ENCODE measurements at places on chromosomes 6 and 20.
A peak's percentile ranks its signal among the peaks of the same experiment; 100 is the strongest.

GRCh38 chr6:20286968-20287565, 74.8 kb upstream of the MBOAT1 start:
- no peak for DNase-seq

- DNase-seq, result no peak
Measured at GRCh38 chr20:11608736-11609135, 309.0 kb upstream of the BTBD3 start.

DNA sequence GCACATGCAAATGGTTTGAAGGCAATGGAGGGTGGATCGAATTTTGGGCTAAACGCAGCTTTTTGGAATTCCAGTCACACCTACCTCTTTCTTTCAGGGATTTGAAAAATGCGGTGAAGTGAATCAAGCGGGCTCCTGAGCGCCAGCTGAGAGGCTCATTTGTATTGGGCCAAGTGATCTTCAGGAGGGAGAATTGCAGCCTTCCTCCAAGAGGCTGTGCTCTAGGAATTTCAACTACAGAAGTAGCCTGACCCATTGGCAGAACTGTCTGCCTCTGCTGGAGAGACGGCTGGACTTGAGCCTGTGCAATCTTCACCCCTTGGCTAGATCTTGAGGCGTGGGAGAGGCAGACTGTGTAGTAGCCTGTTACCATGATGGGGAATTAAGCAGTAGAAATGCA, 5.7 kb upstream of the TIAM2 start:
- no peak for DNase-seq

GRCh38 chr6:10587656-10588406, 66.7 kb downstream of the GCNT2 start:
- no peak for DNase-seq

DNA sequence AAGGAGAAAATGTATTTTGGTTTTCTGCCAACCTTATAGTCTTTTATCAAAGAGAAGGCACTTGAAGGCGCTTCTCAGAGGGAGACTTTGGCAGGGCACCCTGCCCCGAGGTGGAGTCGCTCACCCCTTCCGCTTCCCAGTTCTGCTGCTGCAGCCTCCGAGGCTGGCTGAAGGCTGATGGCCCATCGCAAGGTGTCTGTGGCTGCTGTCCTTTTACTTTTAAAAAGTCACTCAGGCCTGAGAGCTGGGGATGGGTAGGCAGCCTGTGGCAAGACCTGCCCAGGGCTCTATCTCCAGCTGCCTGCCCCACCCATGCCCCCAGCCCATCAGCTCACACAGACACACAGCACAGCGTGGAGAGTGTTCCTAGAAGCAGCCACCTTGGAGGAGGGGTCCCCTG, 206.6 kb upstream of the CST7 start:
- DNase-seq, result no peak

DNA sequence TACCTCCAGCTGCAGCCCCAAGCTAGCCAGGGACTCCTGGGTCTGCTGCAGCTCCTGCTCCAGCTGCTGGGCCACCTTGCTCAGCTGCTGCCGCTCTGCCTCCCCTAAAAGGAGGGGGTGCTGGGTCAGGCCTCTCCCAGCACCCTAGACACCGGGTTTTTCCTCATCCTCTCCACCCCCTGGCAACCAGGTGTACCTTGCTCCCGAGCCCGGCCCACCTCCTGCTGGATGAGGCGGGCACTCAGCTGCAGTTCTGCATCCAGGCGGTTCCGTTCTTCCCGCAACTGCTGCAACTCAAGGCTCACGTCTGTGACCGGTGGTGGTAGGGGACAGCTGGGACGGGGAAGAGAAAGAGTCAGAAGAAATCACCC, 6.1 kb upstream of the PSORS1C2 start:
- no peak for DNase-seq

GRCh38 chr6:98590997-98591396, 243.4 kb upstream of the POU3F2 start:
- no peak for DNase-seq

GRCh38 chr6:131960371-131961133, 9.4 kb upstream of the CCN2 start:
- DNase-seq, result no peak

DNA sequence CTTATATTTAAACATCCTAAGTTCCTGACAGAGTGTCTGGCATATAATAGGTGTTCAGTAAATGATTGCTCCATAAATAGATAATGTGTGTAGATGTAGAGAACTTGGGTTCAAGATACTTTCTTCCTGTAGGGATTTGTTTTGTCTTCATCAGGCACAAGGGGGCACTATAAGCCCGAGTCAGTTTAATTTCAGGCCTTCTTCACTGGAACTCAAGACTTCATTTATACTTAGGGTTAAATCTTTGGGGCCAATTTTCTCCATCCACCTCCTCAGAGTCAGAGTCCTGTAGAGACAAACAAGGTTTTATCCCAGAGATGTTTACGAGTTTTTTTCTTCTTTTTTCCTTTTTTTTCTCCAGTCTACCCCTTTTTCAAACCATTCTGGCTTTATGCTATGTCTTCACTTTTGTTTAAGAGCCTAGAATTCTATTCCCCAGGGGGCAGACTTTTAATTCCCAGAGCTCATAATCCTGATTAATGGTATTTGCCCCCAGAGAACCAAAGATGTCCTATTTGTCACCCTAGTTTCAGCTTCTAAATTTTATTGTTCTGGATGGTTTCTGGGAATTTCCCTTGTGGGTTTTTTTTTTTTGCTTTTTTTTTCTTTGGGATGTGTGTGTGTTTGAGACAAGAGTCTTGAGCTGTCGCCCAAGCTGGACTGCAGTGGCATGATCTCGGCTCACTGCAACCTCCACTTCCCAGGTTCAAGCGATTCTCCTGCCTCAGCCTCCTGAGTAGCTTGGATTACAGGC, 88.4 kb downstream of the HFE start:
- DNase-seq, result no peak

GRCh38 chr6:6474170-6474920, 114.2 kb upstream of the LY86 start:
- no peak for DNase-seq

- DNase-seq, result no peak
Measured at GRCh38 chr6:99384507-99384906, 9.5 kb downstream of the COQ3 start.

DNA sequence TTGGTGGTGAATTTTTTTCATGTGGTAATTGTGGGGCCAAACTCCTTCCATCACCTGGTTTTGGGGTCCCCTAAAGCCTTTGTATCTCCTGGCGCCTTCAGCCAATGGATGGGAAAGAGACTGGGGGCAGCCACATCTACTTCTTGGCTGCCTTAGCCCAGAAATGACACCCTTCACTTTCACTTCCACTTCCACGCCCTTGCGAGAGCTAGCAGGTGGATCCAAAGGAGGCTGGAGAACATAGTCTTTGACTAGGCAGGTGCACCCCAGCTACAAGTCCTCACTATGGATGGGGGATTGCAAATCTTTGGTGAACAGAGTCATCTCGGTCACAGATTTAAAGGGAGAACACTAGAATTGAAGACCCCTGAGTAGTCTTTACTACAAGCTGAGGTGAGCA, 70.8 kb downstream of the NDUFAF5 start:
- DNase-seq, result no peak

DNA sequence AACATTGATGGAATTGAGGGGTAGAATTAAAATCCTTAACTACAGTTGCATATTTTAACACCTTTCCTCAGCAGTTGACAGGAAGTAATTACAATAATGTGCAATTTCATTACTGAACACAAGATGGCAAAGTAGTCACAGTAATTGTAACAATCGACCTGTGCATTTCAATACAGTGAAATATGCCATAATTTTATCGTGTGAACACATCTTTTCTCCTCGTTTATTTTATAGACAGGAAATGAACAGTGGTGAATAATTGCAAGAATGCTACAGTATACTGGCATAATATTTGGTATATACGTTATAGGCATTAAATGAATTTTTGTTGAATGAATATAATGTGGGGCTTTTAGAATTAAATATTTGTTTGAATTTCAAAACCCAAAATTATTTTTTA, 25.0 kb downstream of the CYB5R4 start:
- DNase-seq, result peak; percentile 25

DNA sequence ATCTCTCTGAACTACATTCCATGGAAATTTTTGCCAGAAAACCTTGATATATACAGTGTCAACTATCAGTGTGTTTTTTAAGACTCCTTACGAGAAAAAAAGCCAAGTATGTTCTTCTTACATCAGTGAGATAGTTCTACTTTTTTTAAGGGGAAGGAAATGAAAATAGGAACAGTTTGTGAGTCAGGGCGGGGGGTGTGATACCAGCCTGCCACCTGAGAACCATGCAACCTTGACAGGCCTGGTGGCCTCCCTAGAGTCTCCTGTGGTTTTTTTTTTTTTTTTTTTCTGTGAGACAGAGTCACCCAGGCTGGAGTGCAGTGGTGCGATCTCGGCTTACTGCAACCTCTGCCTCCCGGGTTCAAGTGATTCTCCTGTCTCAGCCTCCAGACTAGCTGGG, 96.3 kb upstream of the GCM1 start:
- DNase-seq, result no peak

- no peak for DNase-seq
Measured at GRCh38 chr20:44182863-44183262, 4.1 kb downstream of the JPH2 start.

DNA sequence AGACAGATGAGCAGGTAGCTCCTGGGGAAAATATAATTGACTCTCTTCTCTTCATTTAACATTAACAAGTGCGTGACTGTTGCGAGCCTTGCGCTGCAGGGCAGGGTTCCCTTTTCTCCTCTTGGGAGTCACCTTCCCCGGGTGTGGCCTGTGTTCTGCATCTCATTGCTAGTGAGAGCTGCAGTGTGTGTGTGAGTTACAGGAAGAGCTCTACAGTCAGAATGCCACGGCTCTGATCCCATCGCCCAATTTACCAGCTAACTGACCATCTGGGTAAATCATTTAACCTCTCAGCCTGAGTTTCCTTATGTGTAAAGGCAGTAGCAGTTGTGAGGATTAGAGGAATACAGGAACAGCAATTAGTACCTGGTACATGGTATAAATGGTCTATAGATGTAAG, 106.8 kb upstream of the NUP153 start:
- DNase-seq, result no peak

- DNase-seq, result peak; percentile 57
Measured at GRCh38 chr20:58651946-58652605, 993 bp downstream of the STX16 start.

- DNase-seq, result no peak
Measured at GRCh38 chr6:44955145-44955544, 373.0 kb upstream of the RUNX2 start.

Data from renal cortex interstitium (tissue), 15 donors.